ENCODE measurements at places on chromosomes 16 and 17. TPM values are rescaled to one million over a fixed set of nuclear protein-coding genes. Genes with fewer than 3 reads are reported as not detected.

- no peak for DNase-seq
These were observed 6.1 kb upstream of the TGFB1I1 start for GRCh38 chr16:31465788-31466370.

- DNase-seq = peak; percentile 40
These were observed 943 bp upstream of the COTL1 start for GRCh38 chr16:84618581-84619460.

- DNase-seq = no peak
These were observed 8.4 kb upstream of the TERF2 start for GRCh38 chr16:69393898-69394849.

DNA sequence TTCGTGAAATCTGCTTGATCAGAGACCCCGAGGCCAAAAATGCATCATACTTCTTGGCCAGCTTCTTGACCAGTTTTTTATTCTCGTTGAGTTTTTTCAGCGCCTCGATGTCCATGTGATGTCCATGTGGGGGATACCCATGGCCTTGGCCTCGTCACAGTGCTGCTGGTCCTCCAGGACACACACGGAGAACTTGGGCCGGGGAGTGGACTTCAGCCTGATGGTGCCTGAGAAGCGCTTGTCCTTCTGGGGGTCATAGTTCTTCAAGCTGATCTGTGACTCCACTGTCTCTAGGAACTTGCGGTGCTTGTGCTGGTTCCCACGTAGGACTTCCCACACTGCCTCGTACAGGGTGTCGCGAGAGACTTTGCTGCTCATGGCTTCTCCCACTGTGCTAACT, 16.7 kb downstream of the COX4I1 start:
- no peak for DNase-seq

GRCh38 chr16:10787304-10787703, 31.3 kb downstream of the TVP23A start:
- DNase-seq = no peak

DNA sequence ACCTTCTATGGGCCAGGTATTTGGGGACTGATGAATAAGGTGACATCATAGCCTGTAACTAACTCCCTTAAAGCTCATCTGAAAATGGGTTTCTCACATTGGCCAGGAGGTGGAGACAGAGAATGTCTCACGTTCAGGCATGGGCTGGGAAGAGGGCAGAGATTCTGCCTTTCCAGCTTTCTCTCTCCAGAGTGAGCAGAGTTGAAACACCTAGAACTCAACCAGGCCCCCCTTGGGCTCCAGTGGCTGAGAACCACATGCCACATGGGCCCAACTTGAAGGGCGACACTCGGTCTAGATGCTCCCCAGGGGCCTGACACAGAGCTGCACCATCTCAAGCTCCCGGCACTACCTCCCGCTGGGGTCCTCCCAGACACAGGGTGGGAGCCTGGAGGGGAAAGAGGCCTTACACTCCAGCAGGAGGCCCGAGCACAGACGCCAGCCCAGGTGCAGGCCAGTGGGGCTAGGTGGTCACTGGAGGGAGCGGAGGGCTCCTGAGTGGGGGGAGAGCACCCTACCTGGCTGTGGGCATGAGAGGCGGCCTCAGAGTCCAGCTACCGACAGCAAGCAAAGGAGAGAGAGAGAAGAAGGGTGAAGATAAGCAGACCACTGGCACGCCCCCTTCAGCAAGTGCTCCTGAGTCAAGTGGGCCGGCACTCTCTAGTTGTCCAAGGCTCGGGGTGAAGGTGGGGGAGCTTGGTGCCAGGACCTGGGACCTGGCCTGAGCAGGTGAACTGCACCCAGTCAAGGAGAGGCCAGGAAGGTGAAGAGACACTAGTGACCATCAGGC, 55.9 kb downstream of the MYO18A start:
- DNase-seq = peak; percentile 36

DNA sequence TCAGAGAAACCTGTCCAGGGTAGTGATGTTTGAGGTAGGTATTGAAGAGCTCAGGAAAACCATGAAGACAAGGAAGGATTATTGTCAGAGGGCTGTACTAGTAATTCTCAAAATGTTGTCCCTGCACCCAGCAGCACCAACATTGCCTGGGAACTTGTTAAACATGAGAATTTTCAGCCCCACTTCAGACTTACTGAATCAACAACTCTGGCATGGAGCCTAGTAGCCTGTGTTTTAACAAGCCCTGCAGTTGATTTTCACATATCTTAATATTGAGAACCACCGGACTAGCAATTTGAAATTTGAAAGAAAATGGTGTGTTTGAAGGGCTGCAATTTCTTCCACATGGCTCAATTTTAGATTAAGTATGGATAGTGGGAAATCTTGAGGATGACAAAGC, 2.8 kb upstream of the KIF2B start:
- DNase-seq = no peak

DNA sequence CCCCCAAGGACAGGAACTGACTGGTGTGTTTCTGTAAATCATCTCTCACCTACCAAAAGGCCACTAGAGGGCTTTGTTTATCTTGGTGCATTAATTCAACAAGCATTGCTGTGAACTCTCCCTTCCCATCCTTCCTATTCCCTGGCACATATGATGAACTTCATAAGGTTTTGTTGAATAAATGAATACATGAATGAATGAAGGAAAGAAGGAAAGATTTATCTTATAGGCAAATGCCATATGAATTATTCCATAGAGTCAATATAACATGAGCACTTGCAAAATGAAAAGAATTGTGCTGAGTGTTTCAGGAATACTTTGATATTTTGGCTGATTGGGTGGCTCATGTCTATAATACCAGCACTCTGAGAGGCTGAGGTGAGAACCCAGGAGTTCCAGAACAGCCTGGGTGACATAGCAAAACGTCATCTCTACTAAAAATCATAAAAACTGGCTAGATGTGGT, 4.3 kb downstream of the SPDYE4 start:
- no peak for DNase-seq

DNA sequence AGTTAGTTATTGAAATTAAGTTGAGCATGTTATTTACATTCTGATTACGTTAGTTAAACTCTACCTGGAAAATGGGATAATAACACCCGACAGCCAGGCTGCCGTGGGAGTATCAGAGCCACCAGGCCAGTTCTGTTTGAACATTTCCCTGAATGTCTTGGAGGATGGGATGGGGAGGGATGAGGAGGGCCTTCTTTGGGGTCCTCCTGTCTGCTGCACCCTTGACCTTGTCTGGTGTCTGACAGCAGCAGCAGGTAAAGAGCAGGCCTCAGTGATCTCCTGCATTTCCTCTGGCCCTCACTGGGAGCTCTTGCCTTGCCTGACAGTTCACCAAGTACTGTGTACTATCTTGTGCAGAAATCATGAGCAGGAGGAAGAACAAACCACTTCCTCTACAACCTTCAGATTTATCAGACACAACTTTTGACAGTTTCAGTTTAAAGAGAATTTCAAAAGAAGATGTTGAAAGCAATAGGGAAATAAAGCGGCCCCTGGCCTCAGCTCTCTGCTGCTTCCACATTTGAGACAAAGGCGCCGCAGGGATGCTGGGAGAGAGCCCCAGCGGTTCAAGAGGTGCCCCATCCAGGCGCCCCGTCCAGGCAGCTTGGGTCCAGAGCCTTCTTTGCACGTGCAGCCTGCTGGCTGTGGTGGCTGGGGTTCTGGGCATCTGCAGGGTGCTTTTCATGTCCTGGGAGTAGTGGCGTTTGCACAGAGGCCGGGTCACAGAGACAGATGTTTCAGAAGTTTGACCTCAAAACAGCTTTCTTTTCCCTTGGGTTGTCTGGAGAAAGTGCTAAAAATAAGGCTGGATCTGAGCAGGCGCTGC, 25.3 kb downstream of the CMIP start:
- DNase-seq = no peak

GRCh38 chr17:29716566-29716965, 93.9 kb upstream of the CORO6 start:
- DNase-seq = no peak

DNA sequence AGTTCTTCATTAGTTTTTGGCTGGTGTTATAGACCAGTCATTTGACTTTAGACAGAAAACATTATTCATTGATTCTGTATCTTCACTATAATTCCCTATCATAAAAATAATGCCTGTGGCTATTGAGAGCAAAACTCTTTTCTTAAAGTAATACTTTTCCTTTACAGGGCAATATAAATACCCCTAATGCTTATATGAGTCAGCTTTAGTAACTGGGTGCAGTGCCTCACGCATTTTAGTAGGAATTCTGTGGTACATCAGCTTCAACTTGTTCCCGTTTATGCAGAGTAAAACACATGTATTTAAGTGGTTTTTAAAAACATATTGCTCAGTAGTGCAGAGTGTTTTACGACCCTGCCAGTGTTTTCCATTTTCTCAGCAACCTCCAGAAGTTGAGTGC, 68.1 kb downstream of the SEC14L1 start:
- no peak for DNase-seq

DNA sequence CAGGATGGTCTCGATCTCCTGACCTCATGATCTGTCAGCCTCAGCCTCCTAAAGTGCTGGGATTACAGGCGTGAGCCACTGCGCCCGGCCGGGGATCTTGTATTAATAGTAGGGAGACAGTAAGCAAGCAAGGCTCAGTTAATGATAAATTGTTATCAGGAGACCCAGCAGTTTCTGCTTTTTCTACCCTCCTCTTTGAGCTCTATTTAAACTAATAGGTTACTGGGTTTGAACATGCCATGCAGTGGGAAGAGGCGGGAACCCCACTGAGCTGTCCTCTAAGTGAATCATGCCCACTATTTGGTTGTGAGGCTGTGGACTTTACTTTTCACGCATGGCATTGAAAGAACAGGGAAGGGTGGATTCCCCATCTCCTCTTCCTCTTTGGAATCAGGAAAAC, 223.9 kb downstream of the WWOX start:
- DNase-seq = no peak

GRCh38 chr17:6843241-6843880, 11.8 kb upstream of the TEKT1 start:
- no peak for DNase-seq

USP43 gene
- total RNA-seq = 4.2 TPM

PIMREG gene
- not detected for total RNA-seq

PALB2 gene
- 7.9 TPM for total RNA-seq

LRRC75A gene
- total RNA-seq = 4.9 TPM

TVP23A gene
- not detected for total RNA-seq

GLP2R gene
- 4.7 TPM for total RNA-seq

Measured in body of pancreas (tissue), 4 donors.